Tongue (tissue), 3 donors: ENCODE measurements at places on chromosomes 5 and 9.
A peak's percentile ranks its signal among the peaks of the same experiment; 100 is the strongest.

DNA sequence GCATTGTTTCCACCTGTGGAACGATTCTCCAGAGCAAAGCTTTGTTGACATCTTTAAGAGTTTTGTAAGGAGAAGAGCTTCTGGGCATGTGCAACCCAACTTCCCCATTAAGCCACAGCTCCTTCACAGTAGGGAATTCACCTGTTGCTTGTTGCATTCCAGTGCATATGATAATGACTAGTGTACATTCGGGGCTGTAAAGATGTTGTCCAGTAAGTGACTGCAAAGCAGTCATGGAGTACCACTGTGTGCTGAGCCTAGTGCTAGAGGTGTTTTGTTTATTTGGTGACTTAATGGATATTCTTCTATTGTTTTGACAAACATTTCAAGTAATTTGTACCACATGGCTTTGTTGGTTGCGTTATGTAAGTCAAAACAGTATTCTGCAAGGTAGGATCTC lies 12.8 kb downstream of the UGCG start:
- no peak for DNase-seq

DNA sequence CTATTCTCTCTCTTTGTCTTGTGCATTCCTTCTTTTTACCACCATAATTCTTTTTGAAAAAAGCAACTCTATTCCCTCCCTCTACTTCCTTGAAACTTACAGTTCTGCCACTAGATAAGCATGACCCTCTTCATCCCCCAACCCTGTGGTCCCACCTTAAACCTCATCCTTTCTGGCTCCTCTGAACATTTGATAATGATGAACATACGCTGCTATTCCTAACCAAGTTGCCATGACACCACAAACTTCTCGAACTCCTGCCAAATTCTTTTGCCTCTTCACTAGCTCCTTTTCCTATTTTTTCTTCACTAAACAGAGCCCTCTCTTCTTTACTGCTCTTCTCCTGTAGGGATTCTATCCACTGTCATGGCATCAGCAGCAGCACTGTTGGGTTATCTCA lies 57.1 kb downstream of the MOCS2 start:
- DNase-seq, result no peak

DNA sequence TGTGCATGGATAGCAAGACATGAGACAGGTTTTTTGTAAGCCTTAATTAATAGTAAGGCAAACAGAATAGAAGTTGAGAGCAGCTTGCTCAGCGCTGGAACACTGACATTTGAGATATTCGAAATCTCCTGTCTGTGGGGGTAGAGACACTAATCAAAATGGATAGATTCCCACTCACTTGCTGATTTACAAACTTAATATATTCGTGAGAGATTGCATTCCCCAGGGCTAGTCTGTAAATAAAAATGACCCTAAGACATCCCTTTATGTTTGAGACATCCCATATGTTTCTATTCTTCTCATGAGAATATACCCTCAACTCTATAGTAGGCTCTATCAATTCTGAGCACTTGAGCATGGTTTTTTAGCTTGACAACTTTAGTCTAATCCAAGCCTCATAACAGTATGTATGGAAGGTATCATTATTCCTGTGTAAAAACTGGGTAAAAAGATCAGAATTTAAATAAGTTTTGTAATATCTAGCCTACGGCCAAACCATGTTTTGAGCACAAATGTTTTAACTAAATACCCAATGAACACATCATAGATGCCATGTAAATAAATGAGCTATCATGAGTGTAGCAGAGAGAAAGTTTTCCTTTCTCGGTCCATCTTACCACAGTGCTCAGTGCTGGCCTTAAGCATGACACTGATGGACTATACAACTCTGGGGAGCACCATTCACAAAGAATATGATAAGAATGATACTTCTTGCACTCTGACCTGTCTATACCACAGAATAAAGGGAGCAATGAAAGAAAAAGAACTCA lies 609.2 kb downstream of the PSAT1 start:
- no peak for DNase-seq

DNA sequence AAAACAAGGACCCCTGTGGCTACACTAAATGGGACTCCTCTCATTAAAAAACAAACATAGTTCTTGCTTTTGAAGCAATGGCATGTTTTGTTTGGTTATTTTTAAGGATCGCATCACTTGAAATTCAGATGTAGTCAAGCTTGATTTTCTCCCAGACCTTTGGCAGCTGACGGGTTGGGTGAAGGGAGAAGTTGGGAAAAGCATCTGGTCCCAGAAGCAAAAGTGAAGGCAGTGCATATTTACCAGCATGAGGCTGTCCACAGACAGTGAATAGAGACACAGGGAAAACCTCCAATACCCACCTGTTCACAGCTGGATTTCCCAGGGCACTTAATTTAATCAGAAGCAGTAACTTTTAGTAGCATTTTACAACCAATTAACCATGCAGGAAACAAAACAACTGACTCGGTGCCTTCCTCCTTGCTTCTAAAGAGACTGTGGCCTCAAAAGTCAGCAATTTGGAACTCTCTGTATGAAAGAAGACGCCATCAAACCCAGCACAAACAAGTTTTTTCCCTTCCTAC lies 245.4 kb downstream of the EBF1 start:
- no peak for DNase-seq

- DNase-seq, result no peak
These were observed 129.7 kb downstream of the RAPGEF6 start for GRCh38 chr5:131505237-131505908.

DNA sequence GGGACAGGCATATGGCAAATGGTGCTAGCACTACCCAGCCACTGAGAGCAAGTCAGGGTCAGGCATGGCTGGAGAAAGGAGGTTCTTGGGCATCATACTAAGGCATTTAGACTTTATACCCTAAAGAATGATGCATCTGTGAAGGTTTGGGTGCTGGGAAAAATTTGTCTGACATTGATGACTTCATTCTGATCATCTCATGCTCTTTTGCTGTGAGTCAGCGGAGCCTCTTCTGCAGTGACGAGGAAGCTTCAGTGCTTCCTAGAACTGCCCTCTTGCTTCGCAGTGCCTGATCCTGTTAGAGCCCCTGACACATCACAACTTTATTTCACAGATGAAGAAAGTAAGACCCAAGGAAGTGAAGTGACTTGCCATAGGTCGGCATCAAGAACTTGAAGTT lies 266.6 kb upstream of the GAS1 start:
- DNase-seq, result no peak

- DNase-seq, result no peak
These were observed 608.7 kb upstream of the FAM174A start for GRCh38 chr5:99926463-99926862.

GRCh38 chr5:159231167-159231566 lies 21.8 kb upstream of the RNF145 start:
- no peak for DNase-seq

- DNase-seq, result no peak
These were observed 446.9 kb upstream of the CLINT1 start for GRCh38 chr5:158305861-158306260.

- no peak for DNase-seq
These were observed 690.2 kb downstream of the NR2F1-AS1 start for GRCh38 chr5:92890841-92891244.

- no peak for DNase-seq
These were observed 21.1 kb upstream of the TLR4 start for GRCh38 chr9:117682955-117683710.

DNA sequence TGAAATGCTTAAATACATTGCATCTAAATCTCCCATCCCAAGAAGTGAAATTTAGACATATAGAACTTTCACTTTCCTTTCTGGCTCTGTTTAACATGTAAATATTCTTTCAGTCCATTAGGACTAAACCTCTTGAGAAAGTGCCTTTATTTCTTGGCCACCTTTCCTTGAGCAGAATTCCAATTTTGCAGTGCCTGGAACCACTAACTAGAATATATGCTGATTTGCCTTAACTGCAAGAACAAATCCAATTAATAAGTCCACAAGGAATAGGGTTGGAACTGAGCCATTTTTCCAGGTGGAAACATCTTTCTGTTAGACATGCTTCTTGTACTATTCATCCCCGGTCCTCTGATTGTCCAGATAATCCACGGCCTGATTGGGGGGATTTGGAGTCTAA lies 478.0 kb downstream of the ENC1 start:
- DNase-seq, result peak; percentile 46

DNA sequence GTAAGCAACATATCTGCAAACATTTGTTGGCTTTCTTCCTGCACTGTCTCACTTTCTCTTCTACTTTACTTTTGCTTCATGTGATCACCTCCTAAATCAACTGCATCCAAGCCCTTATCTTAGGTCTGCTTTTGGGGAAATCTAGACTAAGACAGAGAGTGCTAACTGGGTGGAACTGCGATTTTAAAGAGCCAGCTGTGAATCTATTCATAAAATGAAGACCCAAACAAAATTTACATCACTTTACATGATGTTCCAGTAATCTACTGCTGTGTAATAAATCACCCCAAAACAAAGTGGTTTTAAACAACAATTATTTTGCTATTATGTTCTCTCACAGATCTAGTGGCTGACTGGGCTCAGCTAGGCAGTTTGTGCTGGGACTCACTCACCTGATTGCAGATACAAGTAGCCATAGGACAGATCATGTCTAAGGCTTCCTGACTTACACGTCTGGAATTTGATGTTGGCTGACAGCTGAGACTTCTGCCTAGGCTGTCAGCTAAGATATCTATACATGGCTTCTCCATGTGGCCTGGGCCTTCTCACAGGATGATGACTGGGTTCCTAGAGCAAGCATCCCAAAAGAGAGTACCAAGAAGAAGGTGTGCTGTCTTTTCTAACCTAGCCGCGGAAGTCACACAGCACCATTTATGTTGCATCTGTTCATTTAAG lies 145.1 kb upstream of the TBCA start:
- DNase-seq, result no peak

- DNase-seq, result no peak
These were observed 33.3 kb downstream of the SH3PXD2B start for GRCh38 chr5:172421020-172421419.

- no peak for DNase-seq
These were observed 136.5 kb downstream of the PHF2 start for GRCh38 chr9:93712896-93713295.

GRCh38 chr5:369151-369868 lies 47.8 kb downstream of the AHRR start:
- no peak for DNase-seq

GRCh38 chr9:135476561-135477355 lies 2.8 kb upstream of the PPP1R26 start:
- DNase-seq, result no peak

GRCh38 chr5:171757853-171758535 lies 27.6 kb upstream of the SMIM23 start:
- no peak for DNase-seq

GRCh38 chr5:30325795-30326194 lies 867.7 kb upstream of the CDH6 start:
- no peak for DNase-seq

GRCh38 chr9:109414125-109414785 lies 83.9 kb downstream of the PTPN3 start:
- no peak for DNase-seq

DNA sequence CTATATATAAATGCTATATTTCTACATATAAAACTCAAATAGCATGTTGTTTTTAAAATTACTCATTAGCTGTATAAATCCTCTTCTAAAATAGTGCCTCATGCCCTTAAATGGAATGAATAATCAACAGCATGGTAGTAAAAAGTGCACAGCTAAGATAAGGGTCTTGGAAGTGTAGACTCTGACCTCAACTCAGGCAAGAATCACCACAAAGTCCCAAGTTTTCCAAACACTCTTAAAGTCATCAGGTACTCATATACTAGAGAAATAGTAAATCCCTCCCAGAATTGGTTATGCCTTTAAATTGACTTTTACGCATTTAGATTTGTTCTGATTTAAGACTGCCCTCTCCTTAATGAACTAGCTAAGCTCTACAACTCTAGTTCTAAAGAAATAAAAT lies 113.8 kb downstream of the TMEM161B start:
- no peak for DNase-seq

- DNase-seq, result no peak
These were observed 176.7 kb downstream of the NTRK2 start for GRCh38 chr9:84845956-84846900.

- DNase-seq, result no peak
These were observed 22.0 kb upstream of the IFNE start for GRCh38 chr9:21504113-21504512.

GRCh38 chr9:72132052-72132451 lies 17.2 kb upstream of the GDA start:
- no peak for DNase-seq

GRCh38 chr5:71937921-71938698 lies 169.2 kb upstream of the MAP1B start:
- DNase-seq, result no peak

DNA sequence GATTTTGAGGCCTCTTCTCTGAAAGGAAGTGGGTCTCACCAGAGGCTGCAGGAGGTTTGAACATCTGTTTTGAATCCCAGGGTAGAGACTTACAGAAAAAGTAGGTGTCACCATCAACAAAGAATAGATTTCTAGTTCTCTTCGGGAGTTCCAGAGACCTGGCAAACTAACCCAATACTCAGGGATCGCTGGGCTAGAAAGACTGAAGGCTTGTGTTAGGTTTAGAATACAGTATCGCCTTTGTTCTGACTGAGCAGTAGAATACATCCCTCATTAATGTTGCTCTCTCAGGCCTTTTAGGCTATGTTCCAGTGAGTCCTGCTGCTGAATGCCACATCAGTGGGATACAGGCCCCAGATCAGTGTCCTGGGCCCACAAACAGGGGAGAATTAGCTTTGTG lies 27.2 kb downstream of the RUSC2 start:
- peak; percentile 46 for DNase-seq

DNA sequence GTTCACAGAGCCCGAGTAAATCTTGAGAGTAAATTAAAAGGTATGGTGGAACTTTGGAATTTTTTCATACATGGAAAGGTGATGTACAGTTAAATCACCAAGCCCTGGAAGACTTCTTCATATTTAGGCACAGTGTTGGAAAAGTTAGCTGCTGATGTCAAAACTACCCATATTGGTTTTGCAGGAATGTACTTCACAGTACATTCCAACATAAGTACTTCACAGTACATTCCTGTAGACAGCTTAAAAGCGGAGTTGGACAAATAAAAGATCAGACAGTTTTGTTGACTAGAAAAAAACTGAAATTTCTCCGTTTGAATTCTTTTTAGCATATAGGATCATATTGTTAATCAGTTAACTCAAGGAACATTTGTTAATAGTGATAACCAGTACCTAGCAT lies 1.8 kb downstream of the RANBP17 start:
- DNase-seq, result no peak

- no peak for DNase-seq
These were observed 28.4 kb downstream of the CEL start for GRCh38 chr9:133090187-133090586.

DNA sequence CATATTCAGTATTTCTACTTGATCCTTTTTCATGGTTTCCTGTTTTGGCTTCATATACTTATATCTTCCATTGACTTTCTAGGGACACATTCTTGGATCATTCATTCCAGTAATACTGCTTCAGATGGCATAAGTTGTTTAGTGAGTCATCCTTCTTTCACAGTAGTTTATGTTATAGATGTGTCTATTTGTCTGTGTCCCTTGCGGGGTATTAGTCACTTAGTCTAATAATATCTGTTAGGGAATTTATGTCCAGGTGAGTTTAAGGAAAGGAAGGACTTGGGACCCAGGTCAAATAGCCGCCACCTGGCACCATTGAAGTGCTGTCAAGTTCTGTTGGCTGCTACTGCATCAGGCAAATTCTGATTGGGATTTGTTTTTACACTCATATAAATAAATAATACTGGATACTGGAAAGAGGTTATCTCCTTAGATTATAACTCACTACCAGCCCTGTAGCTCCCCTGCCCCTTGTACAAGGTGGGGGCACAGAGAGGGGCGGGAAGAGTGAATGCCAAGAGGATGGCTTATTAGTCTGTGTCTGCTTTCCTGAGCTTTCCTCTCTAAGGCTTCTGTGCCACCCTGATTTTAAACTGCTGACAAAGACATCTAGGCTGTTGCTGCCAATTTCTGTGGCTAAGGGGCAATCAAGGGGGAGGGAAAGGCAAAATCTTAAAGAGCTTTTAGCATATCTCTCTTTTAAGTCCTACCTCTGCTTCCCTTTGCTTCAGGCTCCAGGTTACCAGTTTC lies 64.9 kb downstream of the CDC42SE2 start:
- DNase-seq, result no peak
